ENCODE measurements at places on chromosomes 5 and 9. TPM values are rescaled to one million over a fixed set of nuclear protein-coding genes. Genes with fewer than 3 reads are reported as not detected.

Gene UBAP2
- 19.7 TPM for total RNA-seq

Gene INSL6
- not detected for total RNA-seq

Gene SOWAHA
- not detected for total RNA-seq

Gene SUSD3
- 1.1 TPM for total RNA-seq

Gene PCDHGA9
- 3.1 TPM for total RNA-seq

Gene SLC36A2
- total RNA-seq = not detected

Gene XPA
- 6.6 TPM for total RNA-seq

Gene ZNF354C
- total RNA-seq = 7.7 TPM

Gene TNC
- 46.8 TPM for total RNA-seq

Gene LCN12
- 0.28 TPM for total RNA-seq

Gene NR3C1
- 68.3 TPM for total RNA-seq

Gene ZBTB26
- 2.4 TPM for total RNA-seq

Gene TMOD1
- 0.57 TPM for total RNA-seq

Gene LRRC19
- not detected for total RNA-seq

Gene PLEKHG4B
- total RNA-seq = not detected

Gene NR2F1-AS1
- 45.1 TPM for total RNA-seq

Gene SCGB3A2
- not detected for total RNA-seq

Gene ARAP3
- total RNA-seq = 2.6 TPM
